ENCODE measurements at places on chromosomes 7 and 10.
A peak's percentile ranks its signal among the peaks of the same experiment; 100 is the strongest.

- no peak for DNase-seq
These were observed 32.4 kb downstream of the SPDYE6 start for GRCh38 chr7:102323914-102324195.

GRCh38 chr10:96511044-96511945, 2.4 kb downstream of the TLL2 start:
- no peak for DNase-seq

DNA sequence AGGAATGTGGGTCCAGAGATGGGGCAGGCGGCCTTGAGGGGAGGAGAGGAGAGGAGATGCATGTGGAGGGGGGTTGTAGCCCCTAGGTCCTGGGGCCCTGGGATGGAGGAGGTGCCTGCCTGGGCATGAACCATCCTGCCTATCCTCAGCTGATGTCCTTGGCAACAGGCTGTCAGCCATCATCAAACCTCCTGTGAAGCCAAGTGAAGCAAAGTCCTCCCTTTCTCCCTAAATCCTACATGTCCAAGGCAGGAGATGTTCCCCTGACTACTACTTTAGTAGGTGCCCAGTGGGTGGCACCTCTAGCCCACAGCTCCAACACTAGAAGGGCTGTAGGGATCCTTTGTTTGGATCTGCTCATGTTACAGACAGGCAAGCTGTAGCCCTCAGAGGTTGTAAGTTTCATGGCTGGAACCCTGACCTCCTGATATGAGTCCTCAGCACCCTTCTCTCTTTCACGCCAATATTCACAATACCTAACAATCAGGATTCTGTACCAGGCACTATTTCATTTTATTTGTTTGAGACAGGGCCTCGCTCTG, 66.6 kb upstream of the SYPL1 start:
- no peak for DNase-seq

DNA sequence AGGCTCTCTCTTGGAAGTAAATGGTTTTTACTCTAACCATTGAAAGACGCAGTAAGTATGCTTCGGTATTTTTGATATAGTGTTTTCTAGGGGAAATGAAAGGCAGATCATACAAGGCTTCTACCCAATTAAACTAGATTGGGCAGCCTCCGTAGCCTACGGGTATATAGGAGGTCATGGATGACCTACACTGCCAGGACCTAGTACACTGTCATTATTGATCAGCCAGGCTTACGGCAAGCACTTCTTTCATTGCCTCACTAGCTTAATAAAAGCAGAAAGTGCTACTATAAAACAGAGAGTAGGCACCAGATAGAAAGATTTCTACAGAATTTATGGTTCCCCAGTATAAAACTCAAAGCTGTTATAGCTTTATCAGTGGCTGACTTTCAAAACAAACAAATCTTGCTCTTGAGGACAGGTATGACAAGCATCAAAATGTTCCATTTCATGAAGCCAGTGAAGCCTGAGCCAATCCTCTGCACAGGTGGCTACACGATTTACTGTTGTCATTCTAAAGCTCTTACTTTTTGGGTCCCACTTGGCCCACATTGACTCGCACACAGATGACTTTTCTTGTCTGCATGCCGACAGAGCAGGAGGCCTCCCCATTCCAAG, 358.1 kb downstream of the THSD7A start:
- DNase-seq: no peak

DNA sequence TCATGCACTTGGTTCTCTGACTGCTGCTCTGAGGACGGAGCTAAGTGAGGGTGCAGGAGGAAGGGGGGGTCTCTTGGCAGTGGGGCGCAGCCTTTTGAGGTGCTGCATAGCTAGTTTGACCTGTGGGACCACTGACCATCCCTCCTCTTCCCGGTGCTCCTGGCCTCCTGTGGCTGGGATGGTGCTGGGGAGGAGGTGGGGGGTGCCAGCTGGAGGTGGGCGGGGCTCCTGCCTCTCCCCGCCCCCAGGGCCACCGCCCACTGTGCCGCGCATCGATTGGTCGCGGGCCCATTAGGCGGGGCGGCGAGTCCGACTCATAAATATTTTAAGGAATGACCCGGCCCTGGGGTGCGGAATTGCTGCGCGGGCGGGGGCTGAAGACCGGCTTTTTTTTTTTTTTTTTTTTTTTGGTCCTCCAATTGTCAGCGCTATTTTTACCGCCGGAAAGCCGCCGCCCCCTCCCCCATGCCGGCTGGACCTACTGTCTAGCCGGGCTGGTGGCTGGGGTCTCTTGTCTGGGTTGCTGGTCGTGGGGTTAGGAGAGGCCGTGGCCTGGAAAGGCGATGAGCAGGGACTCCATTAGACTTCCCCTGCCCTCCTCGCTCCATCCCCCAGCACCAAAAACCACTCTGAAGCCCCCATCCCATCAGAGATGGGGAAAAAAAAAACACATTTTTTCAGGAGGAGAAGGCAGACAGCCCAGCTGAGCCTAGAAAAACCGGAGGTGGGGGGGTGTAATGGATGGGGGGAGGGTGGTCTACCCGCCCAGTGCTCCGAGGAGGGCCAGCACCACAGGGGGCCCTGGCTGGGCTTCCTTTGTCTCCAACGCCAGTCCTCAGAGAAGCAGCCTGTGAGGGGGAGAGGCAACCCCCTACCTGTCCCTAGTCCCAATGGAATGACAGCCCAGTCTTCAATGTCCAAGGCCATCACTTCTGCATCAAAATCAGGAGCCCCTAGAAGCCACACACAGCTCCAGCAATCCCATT, 6.4 kb downstream of the SH2B2 start:
- DNase-seq: no peak

DNA sequence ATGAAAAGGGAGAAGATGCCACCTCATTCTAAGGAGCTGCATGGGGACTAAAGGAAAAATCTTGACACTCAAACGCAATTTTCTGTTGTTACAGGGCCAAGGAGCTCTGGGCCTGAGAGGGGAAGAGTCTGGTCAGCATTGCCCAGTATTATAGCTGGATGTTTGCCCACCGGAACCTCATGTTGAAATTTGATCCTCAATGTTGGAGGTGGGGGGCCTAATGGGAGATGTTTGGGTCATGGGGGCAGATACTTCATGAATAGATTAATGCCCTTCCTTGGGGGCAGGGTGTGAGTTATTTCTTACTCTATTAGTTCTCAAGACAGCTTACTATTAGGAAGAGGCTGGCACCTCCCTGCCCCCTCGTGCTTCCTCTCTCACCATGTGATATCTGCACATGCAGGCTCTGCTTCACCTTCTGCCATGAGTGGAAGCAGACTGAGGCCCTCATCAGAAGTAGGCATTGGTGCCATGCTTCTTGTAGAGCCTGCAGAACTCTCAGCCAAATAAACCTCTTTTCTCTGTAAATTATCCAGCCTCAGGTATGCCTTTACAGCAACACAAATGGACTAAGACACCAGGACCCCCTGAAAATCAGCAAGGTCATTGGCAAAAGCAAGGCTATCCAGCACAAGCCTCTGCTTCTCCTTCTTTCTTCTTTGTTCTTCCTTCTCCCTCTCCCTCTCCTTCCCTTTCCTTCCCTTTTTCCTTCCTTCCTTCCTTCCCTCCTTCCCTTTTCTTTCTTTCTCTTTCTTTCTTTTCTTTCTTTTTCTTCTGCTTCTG, 15.1 kb downstream of the GCK start:
- no peak for DNase-seq

DNA sequence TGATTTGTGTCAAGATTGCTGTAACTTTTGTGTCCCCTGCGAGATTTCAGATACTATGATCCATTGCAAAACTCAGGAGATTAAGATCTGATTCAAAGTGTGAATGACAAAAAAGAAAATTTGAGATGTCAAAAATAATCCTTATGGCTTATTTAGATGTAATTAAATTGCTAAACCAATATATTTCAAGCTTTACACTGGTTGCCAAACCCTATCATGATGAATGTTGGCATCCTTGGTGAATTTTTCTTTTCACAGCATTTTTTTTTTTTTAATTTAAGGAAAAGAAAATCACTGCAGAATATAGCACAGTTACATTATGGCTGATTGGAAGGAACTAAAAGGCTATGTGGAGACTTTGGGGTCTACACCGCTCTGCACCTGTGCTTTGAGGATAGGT, 133.5 kb upstream of the PITRM1 start:
- DNase-seq: no peak

- DNase-seq: no peak
These were observed 3.6 kb downstream of the TSPAN14 start for GRCh38 chr10:80457554-80458262.

- DNase-seq: no peak
These were observed 335.9 kb downstream of the WDR37 start for GRCh38 chr10:1392127-1392526.

DNA sequence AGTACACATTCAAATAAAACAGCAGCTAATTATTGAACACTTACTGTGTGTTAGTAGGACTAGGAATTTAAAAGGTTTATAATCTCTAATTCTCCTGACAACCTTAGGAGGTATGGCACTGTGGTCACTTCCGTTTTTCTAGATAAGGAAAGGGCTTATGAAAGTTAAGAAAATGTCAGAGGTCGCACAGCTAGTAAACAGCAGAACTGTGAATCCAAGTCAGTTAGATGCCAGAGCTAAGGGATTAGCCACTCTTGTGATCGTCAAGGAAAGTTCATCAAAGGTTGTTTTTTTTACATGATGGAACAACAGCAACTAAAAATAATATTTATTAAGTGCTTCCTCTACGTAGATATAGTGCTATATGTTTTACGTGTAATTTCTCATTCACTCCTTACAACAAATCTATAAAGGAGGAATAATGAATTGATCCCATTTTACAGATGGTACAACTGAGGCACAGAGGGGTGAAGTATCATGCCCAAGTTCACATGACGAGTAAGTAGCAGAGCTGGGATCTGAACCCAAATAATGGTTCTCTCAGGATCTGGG, 84.9 kb downstream of the NAMPT start:
- no peak for DNase-seq

DNA sequence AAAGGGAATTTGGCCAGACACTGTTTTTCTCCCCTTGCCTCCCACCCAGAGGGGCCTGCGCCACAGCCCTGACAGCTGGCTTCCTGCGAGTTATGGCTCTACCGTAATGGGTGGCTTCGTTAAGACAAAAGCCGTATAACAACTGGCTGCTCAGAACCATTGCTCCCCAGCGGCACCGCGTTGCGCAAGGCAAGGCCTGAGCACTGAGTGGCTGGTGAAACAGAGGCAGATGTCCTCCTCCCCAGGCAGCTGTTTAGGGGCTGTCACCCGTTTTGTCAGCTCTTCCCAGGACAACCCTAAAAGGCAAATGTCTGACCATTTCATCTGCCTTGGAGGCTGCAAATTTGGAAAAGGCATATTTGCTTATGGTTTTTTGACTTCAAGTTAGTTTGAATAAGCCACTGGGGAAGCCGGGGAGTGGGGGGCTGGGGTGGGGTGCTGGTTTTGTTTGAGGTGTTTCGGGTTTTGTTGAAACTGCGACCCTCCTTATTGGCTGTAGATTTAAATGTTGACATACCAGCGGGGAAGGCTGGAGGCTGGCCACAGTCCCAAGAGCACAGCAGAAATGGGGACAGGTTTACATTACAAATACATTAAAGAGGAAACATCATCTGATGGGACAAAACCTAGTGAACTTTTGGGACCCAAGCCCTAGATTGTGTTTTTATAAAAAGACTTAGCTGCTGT, 681 bp upstream of the SPOCK2 start:
- DNase-seq: peak; percentile 16

GRCh38 chr10:111973306-111973705, 210.3 kb downstream of the GPAM start:
- no peak for DNase-seq

All from skin of body (tissue), 3 donors.